ENCODE measurements at places on chromosomes 4 and X.

DNA sequence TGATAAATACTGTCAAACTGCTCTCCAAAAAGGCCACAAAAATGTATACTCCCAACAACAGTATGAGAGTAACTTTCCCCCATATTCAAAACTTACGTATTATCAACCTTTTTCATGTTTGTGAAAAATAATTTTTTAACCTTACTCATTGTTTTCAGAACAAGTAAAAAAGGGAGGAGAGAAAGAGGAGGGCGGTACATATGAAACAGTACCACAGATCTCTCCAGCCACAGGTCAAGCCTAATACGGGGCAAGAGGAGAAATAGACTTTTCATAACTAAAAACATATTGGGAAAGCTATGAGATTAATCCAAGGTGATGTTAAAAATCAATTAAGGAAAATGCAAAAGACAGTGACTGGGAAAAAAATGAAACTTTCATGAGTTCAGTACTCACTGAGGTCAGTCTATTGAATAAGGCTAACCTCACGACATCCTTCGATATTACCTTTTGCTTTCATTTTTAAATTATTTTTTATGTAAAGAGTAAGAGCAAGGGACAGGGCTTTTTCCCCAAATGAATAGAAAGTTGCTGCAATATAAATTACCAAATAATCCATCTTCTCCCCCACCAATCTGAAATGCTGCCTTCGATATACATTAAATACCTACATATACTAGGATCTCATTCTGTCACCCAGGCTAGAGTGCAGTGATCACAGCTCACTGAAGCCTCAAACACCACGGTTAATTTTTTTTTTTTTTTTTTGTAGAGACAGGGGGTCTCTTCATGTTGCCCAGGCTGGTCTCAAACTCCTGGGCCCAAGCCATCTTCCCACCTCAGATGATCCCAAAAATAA, 25.3 kb downstream of the FBXW7 start:
- DNase-seq: no peak

- no peak for DNase-seq
These were observed 128.3 kb upstream of the EPHA5 start for GRCh38 chr4:65798498-65799127.

GRCh38 chr4:98377559-98377958, 116.4 kb downstream of the RAP1GDS1 start:
- DNase-seq: no peak

DNA sequence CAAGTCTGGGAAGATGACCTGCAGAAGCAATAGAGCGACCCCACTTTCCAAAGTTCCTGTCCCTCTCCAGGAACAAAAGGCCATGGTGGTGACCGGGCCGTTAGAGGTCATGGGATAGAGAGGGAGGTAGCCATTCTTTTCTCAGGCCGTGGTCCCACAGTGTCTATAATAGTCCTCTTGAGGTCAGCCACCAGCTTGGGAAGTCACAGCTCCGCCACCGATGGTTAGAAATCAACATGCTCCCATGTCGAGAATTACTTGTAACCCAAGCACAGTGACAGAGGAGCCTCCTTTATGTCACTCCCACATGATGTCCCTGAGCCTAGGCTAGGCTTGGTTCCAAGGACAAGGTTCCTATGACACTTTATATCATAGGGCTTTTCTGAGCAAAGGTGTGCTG, 48.3 kb upstream of the CBR4 start:
- no peak for DNase-seq

GRCh38 chr4:75054078-75054477, 121.2 kb downstream of the PARM1 start:
- no peak for DNase-seq

GRCh38 chr4:150827226-150827625, 187.9 kb downstream of the LRBA start:
- DNase-seq: no peak

- peak; percentile 83 for DNase-seq
These were observed 53.2 kb upstream of the TNIP3 start for GRCh38 chr4:121217351-121217750.

- peak; percentile 49 for DNase-seq
These were observed 804 bp downstream of the OSTC start for GRCh38 chr4:108651014-108651791.

DNA sequence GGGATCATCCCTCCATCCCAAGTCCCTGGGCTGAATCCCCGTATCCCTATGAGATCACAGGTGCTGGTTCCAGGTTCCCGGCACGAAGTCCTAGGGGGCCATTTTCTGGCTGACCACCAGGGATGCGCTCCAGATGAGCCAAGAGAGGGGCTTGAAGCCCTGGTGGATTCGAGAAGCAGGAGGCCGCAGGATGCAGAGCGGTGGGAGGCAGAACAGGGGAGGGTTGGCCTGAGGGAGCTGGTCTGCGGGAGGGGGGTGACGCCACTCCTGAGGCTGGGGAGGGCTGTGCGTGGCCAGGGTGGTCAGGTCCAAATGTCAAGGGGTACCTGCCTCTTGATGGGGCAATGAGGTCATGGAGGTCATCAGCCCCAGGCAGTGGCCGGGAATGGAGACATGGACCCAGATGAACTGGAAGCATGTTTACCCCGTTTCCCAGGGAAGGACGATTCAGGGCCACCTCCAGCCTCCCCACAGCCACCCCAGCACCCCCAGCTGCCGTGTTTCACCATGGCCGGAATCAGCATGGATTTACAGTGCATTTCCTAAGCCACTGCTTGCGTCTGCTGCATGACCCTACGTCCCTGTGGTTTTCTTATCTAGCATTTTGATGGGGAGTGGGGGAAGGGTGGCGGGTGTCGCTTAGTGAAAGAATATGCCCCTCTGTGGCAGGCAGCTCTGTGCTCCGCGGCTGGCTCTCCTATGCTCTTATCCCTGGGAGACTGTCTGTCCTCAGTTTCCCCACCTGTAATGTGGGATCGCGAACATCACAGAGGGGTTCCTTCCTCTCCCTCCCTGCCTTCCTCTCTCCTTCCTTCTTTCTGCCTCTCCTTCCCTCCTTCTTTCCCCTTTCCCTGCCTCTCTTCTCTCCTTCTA, 17.0 kb upstream of the HTRA3 start:
- no peak for DNase-seq

DNA sequence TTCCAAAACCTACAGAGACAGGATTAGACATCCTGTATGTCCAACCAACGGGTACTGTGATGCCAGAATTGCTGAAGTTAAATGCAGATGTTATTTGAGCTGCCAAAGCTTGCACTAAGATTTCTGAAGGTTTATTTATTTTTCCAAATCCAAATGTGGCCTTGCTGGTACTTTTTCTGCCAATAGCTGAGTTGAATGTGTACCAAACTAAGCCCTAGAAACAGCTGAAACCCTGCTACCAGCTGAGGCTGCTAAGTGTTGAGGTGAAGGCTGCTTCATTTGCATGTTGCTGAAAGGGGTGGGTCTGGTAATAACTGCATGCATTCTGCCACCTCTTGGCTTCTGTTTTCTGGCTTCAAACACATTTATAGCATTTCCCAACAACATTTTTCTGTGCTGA, 366.5 kb downstream of the FAT4 start:
- no peak for DNase-seq

- no peak for DNase-seq
These were observed 163.2 kb upstream of the FAM9B start for GRCh38 chrX:9196961-9197640.

DNA sequence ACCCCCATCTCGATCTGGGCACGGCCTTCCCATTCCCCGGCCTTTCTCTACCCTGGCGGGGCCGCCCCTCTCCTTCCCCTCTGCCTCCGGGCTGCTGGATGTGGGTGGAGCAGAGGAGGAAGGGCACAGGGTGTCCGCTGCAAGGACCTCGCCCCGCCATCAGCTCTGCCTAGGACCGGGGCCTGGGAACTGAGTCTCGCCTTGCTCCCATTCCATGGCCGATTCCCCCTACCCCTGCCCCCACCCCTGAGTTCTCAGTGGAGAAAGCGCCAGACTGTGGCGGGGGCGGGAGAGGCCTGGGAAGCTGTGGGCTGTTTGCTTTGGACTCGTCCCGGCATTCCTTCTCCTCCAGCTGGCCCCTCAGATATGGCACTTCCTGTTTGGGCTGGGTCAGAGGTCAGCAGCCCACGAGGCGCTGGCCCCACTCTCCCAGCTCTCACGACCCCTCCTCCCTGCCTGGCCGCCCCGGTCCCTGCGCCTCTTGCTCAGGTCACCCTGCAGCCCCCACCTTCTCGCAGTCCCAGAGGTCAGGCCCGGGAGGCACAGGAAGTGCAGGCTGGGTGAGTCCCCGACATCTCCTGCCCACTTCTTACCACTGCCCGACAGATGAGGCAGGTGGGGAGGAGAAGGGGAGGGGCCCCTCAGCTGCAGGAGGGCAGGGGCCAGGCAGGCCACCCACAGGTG, 6.4 kb upstream of the BGN start:
- no peak for DNase-seq

- no peak for DNase-seq
These were observed 18.9 kb downstream of the ASMTL start for GRCh38 chrX:1433646-1434357.

DNA sequence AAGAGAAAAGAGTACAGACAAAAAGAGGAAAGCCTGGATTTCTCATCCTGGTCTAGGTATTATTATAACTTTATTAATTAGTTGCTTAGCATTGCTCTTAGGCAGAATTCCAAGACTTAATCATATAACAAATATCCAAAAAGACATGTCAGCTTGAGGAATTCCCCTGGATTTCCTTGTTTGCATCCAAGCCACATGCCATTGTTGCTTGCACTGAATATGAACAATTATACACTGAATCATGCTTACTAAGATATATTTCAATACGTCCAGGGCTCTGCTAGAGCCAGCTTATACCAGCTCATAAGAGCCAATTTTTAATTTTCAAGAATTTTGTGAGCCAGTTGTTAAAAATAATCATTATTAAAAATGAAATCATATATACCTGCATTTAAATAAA, 5.5 kb upstream of the TLR10 start:
- DNase-seq: no peak

- DNase-seq: peak; percentile 69
These were observed 94.7 kb upstream of the NAP1L5 start for GRCh38 chr4:88792268-88792781.

GRCh38 chr4:185836241-185837084, 24.5 kb upstream of the SORBS2 start:
- no peak for DNase-seq

DNA sequence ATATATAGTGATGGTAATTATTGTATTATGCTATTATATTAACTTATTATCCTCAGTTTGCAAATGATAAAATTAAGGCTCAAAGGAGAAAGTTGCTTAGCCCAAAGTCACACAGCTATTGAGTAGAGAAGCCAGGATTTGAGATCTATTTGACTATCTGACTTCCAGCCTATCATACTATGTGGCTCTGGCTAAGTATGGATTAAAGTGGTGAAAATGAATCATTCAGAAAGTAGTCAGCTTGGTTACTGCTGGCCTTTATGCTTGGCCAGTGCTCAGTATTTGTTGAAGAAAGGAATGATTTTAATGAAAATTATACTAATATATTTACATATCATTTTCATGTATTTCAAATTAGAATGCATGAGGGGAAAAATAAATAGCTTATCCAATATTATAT, 219.8 kb downstream of the SHROOM3 start:
- no peak for DNase-seq

- no peak for DNase-seq
These were observed 26.9 kb downstream of the GK2 start for GRCh38 chr4:79381161-79381560.

GRCh38 chr4:164748375-164748774, 5.6 kb upstream of the SMIM31 start:
- DNase-seq: peak; percentile 62

- DNase-seq: no peak
These were observed 39.4 kb downstream of the ANTXR2 start for GRCh38 chr4:80033581-80033980.

DNA sequence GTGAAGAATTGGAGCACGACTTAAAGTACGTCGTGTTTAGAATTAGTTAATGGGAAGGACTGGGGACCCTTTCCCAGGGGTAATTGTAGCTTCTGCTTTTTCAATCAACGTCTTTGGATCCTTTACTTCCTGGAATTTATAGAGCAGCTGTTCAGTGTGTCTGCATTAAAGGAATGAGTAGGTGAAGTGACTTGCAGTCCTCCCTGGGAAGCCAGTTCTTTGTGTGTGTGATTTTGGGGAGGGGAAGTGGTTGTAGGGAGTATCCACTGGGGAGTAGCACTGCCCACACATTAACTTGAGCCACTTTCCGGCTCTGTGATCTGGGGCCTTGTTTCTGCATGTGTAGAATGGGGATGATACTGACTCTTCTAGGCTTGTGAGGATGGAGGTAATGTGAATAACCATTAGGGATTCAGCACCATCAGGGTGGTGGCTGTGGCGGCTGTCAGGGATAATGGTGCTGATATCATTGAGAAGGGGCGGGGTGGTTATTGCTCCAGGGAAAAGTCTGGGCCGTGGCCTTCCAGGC, 54.7 kb downstream of the TMEM131L start:
- no peak for DNase-seq

DNA sequence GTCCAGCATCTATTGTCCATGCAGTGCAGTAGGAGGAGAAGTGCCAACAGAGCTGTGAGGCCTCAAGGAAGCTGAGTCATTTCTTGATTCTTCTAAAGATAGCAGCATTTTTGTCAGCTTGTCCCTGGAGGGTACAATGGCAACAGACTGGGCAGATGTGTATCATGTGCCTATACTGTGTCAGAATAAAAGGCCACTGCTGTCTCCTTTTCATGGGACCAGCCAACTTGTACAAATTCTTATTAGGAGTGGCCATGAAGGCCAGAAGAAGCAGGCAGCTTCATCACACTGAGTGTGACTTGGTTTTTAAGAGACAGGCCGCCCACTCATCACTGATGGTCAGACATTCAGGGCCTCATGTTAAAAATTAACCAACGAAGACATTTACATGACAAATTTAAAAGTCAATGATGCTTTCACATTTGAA, 185.0 kb upstream of the FAM241A start:
- peak; percentile 62 for DNase-seq

DNA sequence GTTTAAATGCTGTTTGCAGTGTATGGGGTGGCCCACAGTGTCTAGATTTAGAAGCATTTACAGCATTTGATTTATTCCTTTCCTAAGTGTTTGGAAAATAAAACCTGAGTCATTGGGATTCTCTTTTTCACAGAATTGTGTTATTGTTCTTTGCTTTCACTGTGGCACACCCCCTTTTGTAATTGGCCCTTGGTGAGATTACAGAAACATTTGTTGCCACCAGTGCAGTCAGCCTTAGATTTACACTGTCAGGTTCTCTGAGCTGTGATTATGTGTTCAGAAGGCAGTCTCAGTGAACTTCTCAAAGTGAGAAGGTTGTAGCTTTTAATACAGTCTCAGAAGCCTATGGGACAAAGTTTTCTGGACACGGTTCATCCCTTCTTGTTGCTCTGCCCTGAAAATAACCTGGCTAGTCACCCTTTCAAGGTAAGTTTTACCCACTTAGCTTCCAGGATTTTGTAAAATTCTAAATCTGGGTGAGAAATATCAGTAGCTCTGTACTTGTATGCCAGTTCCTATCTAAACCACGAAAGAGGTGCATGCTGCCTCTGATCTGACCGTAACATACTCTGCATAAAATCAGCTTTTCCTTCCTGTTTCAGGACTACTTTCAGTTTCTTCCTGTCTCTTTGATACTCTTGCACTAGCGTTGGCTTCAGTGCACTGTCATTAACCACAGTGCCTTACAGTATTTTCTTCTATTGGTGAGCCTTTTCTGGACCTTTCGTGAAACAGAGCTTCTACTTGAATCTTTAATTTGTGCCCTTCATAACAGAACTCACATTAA, 12.6 kb downstream of the RUFY3 start:
- no peak for DNase-seq

GRCh38 chr4:76811604-76812412, 86.1 kb downstream of the SOWAHB start:
- no peak for DNase-seq
